ENCODE measurements at places on chromosomes 1 and 21.

- DNase-seq: no peak
These were observed 174.8 kb downstream of the TNFSF18 start for GRCh38 chr1:172875892-172876291.

- DNase-seq: no peak
These were observed 35.4 kb upstream of the LHX4 start for GRCh38 chr1:180194546-180195207.

DNA sequence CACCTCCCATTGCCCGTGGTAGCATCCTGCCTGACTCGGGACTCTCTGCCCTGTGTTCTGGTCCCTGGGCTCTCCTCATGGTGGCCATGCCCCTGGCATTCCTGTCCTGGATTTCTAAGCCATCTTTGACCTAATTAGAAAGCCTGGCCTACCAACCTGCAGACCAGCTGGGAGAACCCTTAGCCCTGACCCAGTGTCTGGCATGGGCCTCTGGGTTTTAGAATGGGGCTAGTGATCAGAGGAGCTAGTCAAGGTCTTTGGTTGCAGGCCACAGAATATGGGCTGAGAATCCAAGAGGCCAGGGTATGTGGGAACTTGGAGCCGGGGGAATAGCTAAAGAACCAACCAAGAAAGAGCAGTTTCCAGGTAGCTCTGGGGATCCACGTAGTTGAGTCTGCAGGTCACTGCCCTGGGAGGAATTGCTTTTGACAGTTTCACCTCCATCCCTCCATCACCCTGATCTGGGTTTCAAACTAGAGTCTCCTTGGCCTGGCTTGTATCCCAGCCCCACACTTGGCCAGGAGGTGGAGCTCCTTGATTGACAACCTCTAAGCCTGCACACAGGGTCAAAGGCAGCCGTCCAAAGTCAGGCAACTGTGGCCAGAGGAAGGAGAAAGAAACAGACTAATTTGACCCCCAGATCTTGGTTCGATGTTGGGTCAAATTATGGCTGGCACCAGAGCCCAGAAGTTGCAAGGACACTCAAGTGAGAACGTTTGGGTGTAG is 54.7 kb upstream of the ABCG1 start:
- no peak for DNase-seq

DNA sequence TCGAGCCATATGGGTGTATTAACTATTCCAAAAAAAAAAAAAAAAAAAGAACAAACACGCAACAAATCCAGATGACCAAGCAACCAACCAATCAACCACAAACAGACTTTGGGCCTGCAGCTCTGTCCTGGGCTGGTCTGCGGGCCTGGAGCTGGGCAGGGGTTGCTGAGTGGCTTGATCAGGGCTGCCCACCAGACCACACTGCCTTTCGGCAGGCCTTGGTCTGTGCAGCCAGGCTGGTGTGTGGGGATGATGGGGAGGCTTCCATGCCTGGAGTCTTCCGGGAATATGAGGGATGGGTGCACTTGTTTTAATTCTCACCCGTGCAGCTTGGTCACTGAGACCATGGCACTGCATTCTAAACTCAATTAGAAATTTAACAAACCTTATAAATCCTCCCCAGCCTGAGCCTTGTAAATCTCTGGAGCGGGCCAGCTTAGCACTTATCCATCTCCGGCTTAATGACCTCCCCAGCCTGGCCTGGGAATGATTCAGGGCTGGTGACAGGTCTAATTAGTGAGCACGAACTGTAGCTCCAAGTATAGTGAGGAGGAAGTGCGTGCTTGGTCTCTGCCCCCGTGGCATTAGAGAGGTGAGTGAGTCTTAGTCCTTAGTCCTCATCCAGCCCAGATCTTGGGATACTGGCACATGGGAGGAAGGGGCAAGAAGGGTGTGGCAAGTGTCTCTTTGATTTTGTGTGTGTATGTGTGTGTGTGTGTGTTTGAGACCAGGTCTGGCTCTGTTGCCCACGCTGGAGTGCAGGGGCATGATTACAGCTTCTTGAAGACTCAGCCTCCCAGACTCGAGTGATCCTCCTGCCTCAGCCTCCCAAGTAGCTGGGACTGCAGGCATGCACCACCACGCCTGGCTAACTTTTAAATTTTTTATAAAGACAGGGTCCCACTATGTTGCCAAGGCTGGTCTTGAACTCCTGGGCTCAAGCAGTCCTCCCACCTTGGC is 74.6 kb upstream of the CSF3R start:
- DNase-seq: no peak

GRCh38 chr1:62882201-62883104 is 98.5 kb downstream of the ATG4C start:
- DNase-seq: no peak

GRCh38 chr1:160744199-160744851 is 5.3 kb downstream of the SLAMF7 start:
- DNase-seq: no peak

GRCh38 chr1:211420389-211420788 is 71.6 kb downstream of the RD3 start:
- DNase-seq: no peak

DNA sequence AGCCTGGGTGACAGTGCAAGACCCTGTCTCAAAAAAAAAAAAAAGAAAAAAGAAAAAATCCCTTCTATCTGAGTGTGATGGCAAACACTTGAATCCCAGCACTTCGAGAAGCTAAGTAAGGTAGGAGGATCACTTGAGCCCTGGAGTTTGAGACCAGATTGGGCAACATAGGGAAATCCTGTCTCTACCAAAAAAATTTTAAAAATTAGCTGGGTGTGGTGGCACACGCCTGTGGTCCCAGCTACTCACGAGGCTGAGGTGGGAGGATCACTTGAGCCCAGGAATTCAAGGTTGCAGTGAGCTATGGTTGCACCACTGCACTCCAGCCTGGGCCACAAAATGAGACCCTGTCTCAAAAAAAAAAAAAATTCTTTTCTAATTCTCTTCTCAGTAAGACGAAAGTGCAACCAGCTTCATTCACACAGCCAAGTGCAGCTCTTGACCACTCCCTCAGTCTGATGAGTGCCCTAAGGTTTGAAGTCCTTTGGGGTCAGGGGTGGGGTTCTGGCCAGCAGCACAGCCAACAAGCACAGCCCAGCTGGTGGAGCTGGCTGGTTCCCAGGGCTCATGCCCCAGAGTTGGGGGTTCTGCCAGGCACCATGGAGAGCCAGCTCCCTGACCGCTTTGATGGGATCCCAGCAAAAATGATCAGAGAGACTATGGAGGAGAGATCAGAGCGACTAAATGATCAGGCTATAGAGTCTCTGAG is 8.0 kb downstream of the SLC2A5 start:
- no peak for DNase-seq

DNA sequence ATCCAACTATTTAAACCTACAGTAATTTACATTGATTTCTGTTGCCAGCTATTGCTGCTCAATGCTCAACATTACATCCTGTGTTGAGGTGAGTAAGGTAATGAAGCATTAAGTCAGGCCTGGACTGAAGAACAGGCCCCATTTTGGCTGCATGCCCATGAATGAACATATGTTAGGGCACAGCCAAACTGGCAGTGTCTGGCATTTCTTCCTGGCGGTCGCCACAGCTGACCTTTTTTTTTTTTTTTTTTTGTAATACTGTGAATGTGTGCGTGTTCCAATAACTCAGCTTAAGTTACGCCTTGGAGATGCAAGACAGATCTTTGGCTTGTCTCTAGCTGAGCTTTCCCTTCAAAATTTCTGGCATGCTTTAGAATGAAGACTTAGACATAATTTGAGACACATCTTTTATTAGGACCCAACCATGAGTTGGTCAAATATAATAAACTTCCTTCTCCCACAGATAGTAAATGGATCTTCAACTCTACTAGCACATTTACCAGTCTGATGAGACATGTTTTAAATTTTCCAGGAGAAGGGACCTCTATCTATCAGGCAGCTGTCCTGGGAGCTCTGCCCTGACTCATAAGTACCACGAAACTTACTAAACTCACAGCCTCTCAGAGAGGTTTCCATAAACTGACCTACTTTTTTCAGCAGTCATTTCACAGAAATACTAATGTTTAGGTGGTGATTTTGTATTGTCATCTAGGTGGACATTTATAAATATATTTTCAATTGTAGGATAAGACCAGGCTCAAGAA is 341.1 kb upstream of the RUNX1 start:
- DNase-seq: no peak

GRCh38 chr1:10722803-10723202 is 73.6 kb downstream of the CASZ1 start:
- DNase-seq: no peak

- no peak for DNase-seq
These were observed 979 bp downstream of the S100A9 start for GRCh38 chr1:153358691-153358975.

- no peak for DNase-seq
These were observed 132.0 kb downstream of the GALNT2 start for GRCh38 chr1:230199034-230199433.

- DNase-seq: no peak
These were observed 37.7 kb downstream of the CD34 start for GRCh38 chr1:207873055-207873890.

- no peak for DNase-seq
These were observed at the start of gene DOP1B for GRCh38 chr21:36156815-36157670. DOP1B (plus strand) TSS chr21:36156824; CDS start chr21:36164734, 7,910 bp downstream.

DNA sequence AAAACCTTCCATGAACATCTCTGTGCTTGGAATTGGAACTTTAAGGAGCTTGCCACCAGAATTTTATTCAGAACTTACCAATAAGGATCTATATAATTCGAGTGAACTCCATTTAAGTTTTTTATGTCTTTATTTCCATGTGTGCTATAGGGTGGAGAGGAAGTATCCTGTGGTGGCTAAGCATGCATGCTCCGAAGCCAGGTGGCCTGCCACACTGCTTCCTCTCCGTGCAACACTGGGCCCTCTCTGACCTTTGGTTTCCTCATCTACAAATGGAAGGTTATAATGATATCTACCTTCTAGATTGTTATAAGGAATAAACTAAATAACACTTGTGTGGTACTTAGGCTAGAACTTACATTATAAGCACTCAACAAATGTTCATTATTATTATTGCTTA is 382.1 kb downstream of the PTPRC start:
- DNase-seq: no peak

- no peak for DNase-seq
These were observed 120.8 kb upstream of the RRP15 start for GRCh38 chr1:218164111-218164929.

GRCh38 chr1:40508375-40509341 is at the start of gene EXO5:
EXO5 (plus strand) TSS chr1:40508767; CDS start chr1:40514545, 5,778 bp downstream.
- peak; percentile 60 for DNase-seq

DNA sequence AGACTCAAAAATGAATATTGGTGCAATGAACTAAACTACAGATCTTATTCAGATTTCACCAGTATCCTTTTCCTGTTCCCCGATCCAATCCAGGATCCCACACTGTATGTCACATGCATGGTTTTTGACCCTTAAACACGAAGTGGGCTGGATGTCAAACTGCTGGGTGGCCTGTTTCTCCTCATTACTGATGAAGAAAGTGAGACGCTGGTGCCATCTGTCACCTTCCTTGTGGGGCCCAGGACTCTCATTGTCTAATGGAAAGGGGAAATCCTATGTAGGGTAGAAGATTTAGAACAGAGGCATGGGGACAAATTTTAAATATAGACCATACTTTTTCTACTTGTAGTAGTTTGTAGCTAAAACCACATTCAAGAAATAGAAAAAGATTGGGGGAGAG is 56.2 kb downstream of the DISC1 start:
- DNase-seq: no peak

- no peak for DNase-seq
These were observed 184.1 kb downstream of the RASAL2 start for GRCh38 chr1:178277793-178278530.

DNA sequence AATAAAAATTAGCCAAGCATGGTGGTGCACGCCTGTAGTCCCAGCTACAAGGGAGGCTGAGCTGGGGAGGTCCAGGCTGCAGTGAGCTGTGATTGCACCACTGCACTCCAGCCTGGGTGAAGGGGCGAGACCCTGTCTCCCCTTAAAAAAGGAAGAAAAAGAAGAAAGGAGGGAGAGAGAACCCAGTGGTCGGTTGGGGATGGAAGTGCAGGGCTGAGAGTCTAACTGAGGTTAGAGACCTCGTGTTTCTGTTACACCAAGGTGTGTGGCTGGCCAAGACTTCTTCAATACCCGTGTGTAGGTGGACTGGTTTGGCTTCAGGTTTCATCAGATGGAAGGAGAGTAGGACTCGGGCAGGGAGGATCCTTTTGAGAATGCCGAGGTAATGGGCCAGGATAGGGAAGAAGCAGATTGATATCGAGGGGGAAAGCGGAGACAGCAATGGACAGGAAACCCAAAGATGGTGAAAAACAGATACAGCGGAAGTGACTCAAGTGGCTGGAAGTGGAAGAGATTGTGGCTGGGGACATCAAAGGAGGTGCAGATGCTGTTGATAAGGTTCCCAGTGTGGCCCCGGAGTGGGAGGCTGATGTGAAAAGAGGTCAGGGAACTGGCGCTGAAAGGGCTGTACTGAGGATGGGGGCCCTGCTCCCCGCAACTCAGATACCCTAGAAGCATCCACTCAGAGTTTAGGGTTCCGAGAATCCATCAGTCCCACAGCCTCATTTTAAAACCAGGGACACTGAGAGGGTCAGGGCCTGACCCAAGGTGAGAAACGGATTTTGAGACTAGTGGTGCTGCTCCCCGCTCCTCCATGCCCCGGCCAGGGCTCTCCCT is 681 bp upstream of the UBXN10 start:
- no peak for DNase-seq

GRCh38 chr1:163163881-163164582 is 38.7 kb downstream of the RGS5 start:
- DNase-seq: no peak

- no peak for DNase-seq
These were observed 33.0 kb downstream of the ZNF496 start for GRCh38 chr1:247298701-247299100.

GRCh38 chr1:30623431-30623830 is 100.0 kb downstream of the MATN1 start:
- DNase-seq: no peak

- DNase-seq: no peak
These were observed 6.9 kb downstream of the AKR1A1 start for GRCh38 chr1:45557422-45557944.

GRCh38 chr1:39478126-39478915 is 13.1 kb upstream of the BMP8A start:
- no peak for DNase-seq

DNA sequence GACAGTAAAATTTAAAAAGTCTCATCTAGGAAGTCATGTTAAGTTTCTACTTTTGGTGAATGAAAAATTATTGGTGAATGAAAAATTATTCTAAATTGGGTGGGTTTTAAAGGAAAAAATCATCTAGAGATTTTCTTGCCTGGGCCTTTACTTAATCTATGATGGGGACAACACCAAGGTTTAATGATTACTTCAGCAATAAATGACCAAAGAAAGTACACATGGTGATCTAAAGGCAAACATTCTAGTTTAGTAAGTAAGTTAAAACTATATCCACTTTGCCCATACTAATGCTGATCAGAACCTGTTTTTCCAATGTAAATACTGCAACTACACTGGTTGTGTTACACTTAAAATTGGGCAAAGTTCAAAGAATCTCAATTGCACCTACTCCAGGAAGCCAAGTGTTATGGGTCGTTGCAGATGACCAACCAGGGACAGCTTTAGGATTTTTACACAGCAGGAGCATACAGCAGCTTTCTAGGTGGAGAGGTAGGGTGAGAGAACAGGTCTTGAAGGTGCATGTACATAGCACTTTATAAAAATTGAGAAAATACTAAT is 14.6 kb upstream of the RPL5 start:
- no peak for DNase-seq

All from GOT3 (cell line).